ENCODE measurements at places on chromosomes 12 and 14.

DNA sequence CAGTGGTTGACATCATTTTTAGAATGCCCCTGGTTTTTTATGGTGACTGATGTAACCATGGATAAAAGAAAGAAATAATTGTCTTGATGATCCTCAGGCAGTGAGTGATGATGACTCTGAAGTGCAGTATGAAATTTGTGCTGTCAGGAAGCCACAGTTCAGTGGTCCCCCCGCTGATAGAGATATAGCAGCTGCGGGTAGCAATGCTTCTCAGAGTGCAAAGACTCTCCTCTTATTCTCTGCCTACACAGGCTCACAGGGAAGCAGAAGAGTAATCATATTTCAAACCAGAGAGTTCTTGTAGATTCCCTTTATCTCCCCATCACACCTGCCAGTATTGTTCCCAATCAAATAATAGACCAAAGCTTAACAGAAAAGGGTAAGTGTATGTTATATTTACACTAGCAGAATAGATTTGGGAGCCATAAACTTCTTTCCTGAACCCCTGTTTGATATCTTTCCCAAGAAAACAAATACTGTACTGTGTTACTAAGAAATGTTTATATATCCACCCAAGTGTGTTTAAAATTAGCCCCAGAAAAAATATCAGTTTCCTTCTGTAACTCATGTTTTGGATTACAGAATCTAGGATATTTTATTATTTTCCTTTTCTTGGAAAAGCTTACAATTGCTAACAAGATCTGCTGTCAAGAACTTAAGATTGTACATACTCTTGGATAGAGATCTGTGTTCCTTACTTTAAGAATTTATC is 1817.4 kb upstream of the FLRT2 start:
- no peak for DNase-seq

DNA sequence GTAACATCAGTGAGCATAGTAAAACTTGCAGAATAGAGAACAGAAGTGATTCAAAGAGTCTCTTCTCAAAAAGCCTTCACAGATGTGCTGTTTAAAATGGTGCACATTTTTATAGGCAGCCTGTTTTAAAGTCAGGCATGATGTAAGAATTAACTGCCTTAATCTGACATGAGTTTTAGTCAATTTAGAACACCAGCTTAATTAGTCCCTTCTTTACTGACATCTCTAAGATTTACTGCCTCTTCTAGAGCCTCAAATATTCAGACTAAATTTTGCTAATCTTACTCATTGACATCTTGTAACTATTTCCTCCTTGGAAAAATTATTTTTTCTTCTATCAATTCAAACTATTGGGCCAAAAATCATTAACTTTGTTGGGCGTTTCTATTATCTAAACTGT is 782.5 kb downstream of the C12orf50 start:
- no peak for DNase-seq

DNA sequence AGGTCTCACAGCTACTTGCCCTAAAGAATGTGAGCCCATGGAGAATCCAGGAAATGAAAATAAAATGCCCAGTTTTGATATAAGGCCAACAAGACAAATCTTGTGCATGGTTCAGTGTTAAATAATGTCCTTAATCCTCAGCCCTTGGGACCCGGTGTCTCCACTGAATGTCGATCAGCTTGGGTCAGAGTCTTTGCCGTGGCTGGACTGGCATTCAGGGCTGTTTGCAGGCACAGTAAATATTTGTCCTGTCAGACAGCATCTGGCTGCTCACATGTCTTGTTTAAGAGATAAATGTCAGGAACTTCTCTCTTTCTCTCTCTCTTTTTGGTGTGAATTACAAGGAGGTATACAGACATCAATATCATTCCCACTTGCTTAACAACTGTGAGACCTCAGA is 452.5 kb downstream of the FUT8 start:
- no peak for DNase-seq

DNA sequence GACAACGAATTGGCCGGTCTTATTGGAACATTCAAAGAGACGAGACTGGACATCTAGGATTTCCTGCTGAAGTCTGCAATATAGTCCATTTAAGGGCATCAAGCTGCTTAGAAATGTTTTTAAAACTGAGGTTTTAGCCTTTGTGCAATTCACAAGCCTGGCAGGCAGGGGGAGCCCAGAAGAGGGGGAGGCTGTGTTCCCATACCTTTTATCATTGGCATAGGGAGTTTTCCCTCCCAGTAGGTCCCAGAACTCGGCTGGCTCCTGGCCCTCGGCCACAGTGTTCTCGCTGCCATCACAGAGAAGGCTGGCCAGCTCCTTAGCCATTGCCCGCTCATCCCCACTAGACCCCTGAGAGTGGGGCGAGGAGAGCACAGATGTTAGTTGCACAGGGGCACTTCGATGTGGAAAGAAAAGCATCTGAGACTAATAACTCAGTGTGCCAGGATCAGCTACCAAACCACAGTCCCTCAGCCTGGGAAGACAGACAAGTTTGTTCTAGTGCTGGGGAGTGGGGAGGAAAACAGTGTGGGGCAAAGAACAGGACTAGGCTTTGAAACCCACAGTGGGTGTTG is 15.1 kb downstream of the AVIL start:
- DNase-seq, result no peak

DNA sequence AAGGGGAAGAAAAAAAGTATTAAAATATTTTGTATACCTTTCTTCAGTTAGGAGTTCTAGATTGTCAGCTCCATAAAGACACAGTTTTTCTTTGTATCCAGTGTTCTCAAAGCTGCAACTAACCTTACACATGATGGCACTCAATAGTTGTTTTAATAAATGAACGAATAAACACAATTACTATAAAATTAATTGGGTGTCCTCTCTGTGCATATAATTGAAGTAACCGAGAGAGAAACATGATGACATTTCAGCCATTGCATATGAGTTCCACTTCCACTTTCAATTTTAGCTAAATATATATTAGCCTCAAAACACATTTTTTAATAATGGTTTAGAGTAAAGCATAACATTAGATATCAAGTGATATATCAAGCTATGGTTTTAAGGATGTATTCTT is 671.2 kb downstream of the LRFN5 start:
- DNase-seq, result no peak

- DNase-seq, result no peak
Observed at GRCh38 chr12:55862286-55862685, 19.6 kb upstream of the MMP19 start.
